SJCRH30 (cell line): ENCODE measurements at places on chromosomes 7 and 10. TPM values are rescaled to one million over a fixed set of nuclear protein-coding genes. Genes with fewer than 3 reads are reported as not detected.

GRCh38 chr7:101386558-101387231 is 24.0 kb downstream of the COL26A1 start:
- DNase-seq, result peak; percentile 99
- H3K27me3 ChIP-seq, result no peaks in the 10 kb centered on the region
- no peaks in the 10 kb centered on the region for H3K36me3 ChIP-seq
- H3K4me3 ChIP-seq, result peak overlapping the region; percentile 13
- H3K4me1 ChIP-seq, result peaks cover 34% of the 10 kb centered on the region
- H3K27ac ChIP-seq, result peak overlapping the region; percentile 80

- H3K4me3 ChIP-seq, result no peak overlapping the region
- no peak overlapping the region for H3K27ac ChIP-seq
- no peaks in the 10 kb centered on the region for H3K27me3 ChIP-seq
- no peaks in the 10 kb centered on the region for H3K36me3 ChIP-seq
- DNase-seq, result no peak
These were observed 41.9 kb upstream of the FAM180A start for GRCh38 chr7:135790371-135790977.

DNA sequence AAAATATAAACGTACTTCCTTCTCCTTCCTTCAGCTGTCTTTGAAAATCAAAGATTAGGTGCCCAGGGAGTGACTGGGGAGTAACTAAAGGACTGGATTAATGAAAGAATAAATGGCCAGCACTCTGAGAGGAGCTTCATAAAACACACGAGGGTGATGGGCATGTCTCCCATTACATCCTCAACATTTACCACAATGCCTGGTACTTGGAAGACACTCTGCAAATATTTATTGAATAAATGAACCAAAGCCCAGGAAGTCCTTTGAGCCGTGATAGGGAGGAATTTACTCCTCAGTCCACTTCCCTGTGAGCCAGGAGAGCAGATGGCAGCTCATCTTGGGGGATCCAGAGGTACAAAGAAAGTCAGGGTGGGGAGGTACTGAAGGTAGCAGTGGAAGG is 96.3 kb downstream of the RAB11FIP2 start:
- no peaks in the 10 kb centered on the region for H3K36me3 ChIP-seq
- no peak overlapping the region for H3K27ac ChIP-seq
- no peak overlapping the region for H3K4me3 ChIP-seq
- H3K4me1 ChIP-seq, result no peaks in the 10 kb centered on the region

Gene PNLIPRP1
- not detected in 2 replicates for total RNA-seq

DNA sequence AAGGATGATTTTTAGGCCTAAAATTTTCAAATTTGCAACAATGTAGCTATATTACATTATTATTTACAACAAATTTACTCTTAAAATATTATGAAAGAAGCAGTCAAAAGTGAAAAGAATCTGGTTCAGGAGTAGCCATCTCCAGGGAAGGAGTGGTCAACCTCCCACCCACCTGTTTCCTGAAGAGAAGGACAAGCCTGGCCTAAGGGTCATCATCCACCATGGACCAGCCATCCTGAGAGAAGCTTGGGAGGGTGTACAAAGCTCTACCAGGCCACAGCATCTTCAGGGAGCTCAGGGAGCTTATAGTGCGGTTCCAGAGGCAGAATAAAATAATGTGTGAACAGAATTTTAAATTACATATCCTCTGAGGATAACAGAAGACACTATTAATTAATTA is 38.1 kb downstream of the COL1A2 start:
- H3K4me1 ChIP-seq, result no peaks in the 10 kb centered on the region
- no peaks in the 10 kb centered on the region for H3K36me3 ChIP-seq

DNA sequence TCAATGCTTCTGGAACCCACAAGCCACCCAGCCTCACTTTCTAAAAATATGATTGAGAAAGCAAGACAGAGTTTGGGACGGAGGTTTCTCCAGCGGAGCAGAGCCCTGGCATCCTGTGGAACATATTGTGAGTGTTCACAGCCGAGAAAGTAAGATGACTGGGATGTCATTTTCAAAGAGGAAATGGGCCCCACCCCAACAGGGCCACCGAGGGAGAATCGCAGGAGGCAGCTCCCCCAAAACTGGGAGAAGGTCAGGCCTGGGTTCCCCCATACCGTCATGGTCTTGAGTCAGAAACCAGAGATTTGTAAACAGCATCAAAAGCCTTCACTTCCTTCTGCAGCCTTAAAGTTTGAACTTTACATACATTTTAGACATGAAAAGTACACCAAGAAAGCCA is 560.0 kb downstream of the PTPRN2 start:
- H3K4me3 ChIP-seq, result no peak overlapping the region
- H3K27me3 ChIP-seq, result peaks cover 43% of the 10 kb centered on the region; the same call in 1 of the 2 replicates
- H3K27ac ChIP-seq, result no peak overlapping the region

Gene GPR22
- not detected in 2 replicates for total RNA-seq

DNA sequence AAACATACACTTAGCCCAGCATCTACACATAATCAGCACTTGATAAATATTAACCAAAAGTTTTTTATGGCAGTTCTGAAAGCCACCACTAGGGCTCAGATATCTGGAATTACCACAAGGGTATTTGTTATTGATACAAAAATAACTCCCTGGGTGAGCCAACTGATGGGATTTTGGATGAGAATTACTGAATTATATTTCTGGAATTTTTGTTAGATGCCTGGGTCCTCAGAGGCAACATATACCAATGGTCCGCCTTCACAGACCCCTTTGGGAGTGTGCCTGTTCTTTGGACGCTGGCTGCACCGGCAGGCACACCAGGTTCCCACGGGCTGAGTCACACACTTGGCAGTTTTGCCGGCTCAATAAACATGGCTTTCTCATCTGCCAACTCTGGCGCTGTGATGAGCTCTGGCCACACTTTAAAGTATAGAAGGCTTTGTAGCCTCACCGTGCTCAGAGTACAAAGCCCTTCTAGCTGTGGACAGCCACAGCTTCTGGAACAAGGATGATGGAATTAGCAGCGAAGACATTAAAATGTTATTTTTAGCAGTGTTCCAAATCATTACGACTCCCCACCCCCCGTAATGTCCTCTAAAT is 24.5 kb upstream of the EEPD1 start:
- H3K4me1 ChIP-seq, result no peaks in the 10 kb centered on the region
- H3K27me3 ChIP-seq, result peaks cover 2% of the 10 kb centered on the region; the same call in 1 of the 2 replicates
- no peak overlapping the region for H3K27ac ChIP-seq
- no peak overlapping the region for H3K4me3 ChIP-seq

Gene CHAT
- not detected in 2 replicates for total RNA-seq

DNA sequence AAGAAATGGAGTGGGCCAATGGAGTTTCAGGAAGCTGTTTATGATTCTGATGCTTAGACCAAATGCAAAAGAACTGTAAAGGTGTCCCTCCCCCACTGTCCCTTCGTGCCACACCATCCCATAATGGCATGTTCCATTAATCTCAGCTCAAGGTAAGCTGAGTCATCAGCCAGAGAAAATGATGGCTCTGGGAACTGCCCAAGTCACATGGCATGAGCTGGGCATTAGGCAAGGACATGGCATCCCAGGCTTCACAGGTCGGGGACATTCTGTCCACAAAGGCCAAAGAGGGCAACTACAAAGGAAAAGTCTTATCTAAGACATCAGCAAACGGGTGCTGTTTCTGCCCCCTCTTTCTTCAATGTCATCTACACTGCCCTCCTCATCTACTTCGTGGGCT is 44.9 kb downstream of the DLG5 start:
- no peak for DNase-seq
- H3K36me3 ChIP-seq, result no peaks in the 10 kb centered on the region
- no peak overlapping the region for H3K4me3 ChIP-seq
- H3K27ac ChIP-seq, result no peak overlapping the region
- no peaks in the 10 kb centered on the region; the same call in 1 of the 2 replicates for H3K4me1 ChIP-seq

DNA sequence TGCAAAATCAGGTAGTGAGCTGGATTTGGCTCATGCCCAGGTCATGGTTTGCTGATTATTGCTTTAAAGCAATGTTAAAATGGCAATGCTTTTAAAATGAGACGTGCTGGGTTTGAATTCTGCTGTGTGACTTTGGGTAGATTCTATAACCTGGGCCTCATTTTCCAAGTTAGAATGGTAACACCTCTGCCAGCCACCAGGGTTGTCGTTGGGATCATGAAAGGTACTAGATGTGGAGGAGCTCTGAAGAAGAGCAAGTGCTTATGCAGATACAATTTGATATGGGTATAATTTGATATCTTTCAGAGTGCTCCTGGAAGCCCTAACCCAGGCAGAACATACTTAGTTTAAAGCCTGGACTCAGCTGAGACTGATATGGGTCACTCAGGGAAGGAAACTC is 60.0 kb downstream of the EVX1 start:
- H3K4me3 ChIP-seq, result no peak overlapping the region
- H3K27ac ChIP-seq, result no peak overlapping the region
- no peaks in the 10 kb centered on the region for H3K4me1 ChIP-seq
- DNase-seq, result no peak
- no peaks in the 10 kb centered on the region for H3K36me3 ChIP-seq

- peaks cover 26% of the 10 kb centered on the region for H3K36me3 ChIP-seq
- H3K4me1 ChIP-seq, result peaks cover 34% of the 10 kb centered on the region
- H3K27me3 ChIP-seq, result no peaks in the 10 kb centered on the region
- H3K27ac ChIP-seq, result peak overlapping the region; percentile 58
These were observed 75.8 kb downstream of the GNAI1 start for GRCh38 chr7:80210400-80210799.

GRCh38 chr7:150737265-150738055 is at the start of gene GIMAP5:
GIMAP5 (plus strand) TSS chr7:150737418; CDS start chr7:150740885, 3,467 bp downstream.
- H3K36me3 ChIP-seq, result no peaks in the 10 kb centered on the region
- DNase-seq, result no peak
- no peak within 1 kb of the TSS for H3K4me3 ChIP-seq
- no peak within 1 kb of the TSS for H3K27ac ChIP-seq

DNA sequence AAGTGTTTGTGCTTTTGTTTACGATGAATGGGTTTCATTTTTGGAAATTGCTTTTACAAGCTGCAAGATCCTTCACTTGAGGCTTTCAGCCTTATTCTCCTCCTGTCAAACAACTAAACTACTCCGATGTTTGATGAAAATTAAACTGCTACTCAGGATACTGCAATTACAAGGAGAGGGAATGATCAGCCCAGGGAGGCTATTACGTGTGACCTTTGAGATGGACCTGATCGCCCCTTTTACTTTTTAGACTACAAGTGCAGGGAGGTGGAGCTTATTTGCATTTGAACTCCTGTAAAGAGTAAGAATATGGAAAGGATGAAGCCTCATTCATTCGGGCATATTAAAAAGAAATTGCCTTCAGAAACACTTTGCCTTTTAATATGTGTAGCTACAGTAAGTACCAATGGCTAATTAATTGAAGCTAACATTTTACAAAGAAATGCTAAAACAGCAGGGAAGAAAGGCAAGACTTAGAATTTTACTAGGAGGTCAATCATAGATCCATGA is 219.1 kb downstream of the PHTF2 start:
- H3K27ac ChIP-seq, result no peak overlapping the region
- no peak for DNase-seq
- H3K36me3 ChIP-seq, result no peaks in the 10 kb centered on the region
- peaks cover 3% of the 10 kb centered on the region; the same call in 1 of the 2 replicates for H3K4me1 ChIP-seq
- no peaks in the 10 kb centered on the region for H3K27me3 ChIP-seq

Gene PLAC9
- total RNA-seq, result 4.7 and 7.2 TPM in 2 replicates

DNA sequence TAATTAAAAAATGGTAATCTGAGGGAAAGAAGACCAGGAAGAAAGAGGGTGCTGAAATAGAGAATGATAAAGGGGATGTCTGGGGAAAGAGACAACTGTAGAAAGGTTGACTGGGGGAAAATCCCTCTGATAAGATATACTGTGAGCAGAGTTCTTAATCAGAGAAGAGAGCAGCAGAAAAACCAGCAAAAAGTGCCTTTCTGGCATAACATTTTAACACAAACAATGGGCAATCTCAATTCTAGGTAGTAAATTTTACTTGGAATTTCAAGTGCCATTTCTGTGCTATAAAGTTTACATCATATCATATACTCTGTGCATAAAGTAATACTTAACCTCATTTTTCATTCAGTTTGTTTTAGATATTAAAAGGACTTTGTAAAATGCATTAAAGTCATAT is 251.9 kb upstream of the HGF start:
- no peaks in the 10 kb centered on the region for H3K4me1 ChIP-seq
- no peak overlapping the region for H3K27ac ChIP-seq
- H3K36me3 ChIP-seq, result no peaks in the 10 kb centered on the region
- no peak for DNase-seq
- no peak overlapping the region for H3K4me3 ChIP-seq

DNA sequence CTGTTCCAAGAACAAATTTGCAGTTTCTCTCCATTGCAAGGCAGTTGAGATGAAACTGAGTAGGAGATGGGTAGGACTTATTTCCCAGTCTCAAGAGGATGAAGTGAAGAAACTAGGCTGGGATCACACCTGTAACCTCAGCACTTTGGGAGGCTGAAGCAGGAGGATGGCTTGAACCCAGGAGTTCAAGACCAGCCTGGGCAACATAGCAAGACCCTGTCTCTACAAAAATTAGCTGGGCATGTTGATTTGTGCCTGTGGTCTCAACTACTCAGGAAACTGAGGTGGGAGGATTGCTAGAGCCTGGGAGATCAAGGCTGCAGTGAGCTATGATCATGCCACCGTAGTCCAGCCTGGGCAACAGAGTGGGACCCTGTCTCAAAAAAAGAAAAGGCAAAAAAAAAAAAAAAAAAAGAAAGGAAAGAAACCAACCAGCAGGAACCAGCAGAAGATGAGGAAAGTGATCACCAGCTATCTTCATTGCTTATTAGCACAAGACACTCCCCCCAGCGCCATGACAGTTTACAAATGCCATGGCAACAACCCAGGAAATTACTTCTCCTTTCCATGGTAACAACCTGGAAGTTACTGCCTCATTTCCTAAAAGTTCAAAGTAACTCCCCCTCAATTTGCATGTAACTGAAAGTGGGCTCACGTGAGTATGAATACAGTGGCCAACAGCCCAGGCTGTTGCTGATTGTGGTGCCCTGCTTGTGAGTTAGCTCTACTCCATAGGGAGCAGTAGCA is 18.3 kb upstream of the ST8SIA6 start:
- no peak for DNase-seq

GRCh38 chr10:48246501-48246900 is 28.0 kb downstream of the FRMPD2 start:
- no peak overlapping the region for H3K4me3 ChIP-seq
- no peaks in the 10 kb centered on the region for H3K36me3 ChIP-seq
- no peak for DNase-seq
- no peaks in the 10 kb centered on the region for H3K4me1 ChIP-seq

DNA sequence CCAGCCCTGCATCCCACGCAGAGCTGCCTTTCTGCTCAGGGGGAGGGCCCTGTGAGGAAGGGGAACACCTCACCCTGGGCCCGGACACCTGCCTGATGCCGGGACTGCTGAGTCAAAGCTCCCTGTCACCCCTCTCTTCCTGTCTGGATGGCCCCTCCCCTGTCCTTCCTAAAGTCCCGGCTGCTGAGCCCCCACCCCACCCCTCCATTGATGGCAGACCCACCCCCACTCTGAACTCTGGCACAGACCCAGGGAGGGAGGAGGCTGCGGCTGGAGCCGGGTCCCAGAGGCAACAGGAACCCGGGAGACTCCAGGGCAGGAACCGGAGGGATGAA is 78.7 kb downstream of the ELFN1 start:
- no peaks in the 10 kb centered on the region for H3K4me1 ChIP-seq
- no peaks in the 10 kb centered on the region for H3K36me3 ChIP-seq
- no peak for DNase-seq
- no peak overlapping the region for H3K27ac ChIP-seq

GRCh38 chr10:49356944-49357343 is 38.9 kb downstream of the DRGX start:
- no peaks in the 10 kb centered on the region for H3K36me3 ChIP-seq
- H3K4me1 ChIP-seq, result peaks cover 47% of the 10 kb centered on the region
- no peak for DNase-seq
- no peak overlapping the region for H3K27ac ChIP-seq

- no peaks in the 10 kb centered on the region for H3K27me3 ChIP-seq
- H3K27ac ChIP-seq, result no peak overlapping the region
- H3K4me1 ChIP-seq, result no peaks in the 10 kb centered on the region
- no peak for DNase-seq
- H3K36me3 ChIP-seq, result no peaks in the 10 kb centered on the region
These were observed 348.6 kb downstream of the AUTS2 start for GRCh38 chr7:69946901-69947300.
